AG09309 (cell line): ENCODE measurements at places on chromosomes 11 and 22.

GRCh38 chr11:122068837-122069236 is 47.2 kb downstream of the BLID start:
- DNase-seq, result no peak

GRCh38 chr22:17120711-17121232 is 388 bp downstream of the TMEM121B start:
- DNase-seq, result no peak

GRCh38 chr22:35973388-35973787 is 55.2 kb downstream of the RBFOX2 start:
- DNase-seq, result no peak

GRCh38 chr22:21098099-21098671 is 52.4 kb downstream of the LRRC74B start:
- DNase-seq, result no peak

DNA sequence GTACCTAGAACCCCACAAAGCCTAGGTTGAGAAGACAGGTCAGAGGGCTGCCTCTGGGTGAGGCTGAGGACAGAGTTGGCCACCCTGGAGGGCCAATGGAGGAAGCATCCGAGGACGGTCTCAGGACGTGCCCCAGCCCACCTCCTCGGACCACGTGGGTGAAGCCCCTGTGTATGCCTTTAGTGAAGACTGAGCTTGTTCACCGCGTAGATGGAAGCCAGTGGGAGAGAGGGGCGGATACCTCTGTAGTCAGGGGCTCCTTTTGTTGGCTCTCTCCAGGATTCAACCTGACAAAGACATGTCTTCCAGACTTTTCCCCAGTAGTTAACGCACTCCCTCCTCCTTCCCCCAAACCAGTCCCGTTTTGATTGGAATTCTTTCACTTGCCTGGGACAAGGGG is 110.7 kb downstream of the ZBTB16 start:
- no peak for DNase-seq

DNA sequence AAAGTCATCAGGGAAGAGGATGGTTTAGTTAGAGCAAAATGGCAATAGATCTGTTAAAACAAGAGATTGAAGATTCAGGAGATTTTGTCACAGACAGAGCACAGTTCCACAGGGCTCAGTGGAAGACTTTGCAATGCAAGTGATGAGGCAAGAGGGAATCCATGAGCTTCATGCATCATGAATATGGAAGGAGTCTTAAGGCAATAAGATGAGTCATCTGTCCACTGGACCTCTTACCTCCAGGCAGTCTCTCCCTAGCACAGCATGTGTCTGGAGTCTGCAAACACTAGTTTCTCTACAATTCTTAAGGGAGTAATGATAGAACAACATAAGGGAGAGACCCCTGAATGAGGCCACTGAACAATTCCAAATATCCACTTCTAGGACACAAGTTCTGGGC is 245.7 kb downstream of the NXPE2 start:
- no peak for DNase-seq

GRCh38 chr11:3855808-3856491 is 486 bp downstream of the STIM1 start:
- no peak for DNase-seq

DNA sequence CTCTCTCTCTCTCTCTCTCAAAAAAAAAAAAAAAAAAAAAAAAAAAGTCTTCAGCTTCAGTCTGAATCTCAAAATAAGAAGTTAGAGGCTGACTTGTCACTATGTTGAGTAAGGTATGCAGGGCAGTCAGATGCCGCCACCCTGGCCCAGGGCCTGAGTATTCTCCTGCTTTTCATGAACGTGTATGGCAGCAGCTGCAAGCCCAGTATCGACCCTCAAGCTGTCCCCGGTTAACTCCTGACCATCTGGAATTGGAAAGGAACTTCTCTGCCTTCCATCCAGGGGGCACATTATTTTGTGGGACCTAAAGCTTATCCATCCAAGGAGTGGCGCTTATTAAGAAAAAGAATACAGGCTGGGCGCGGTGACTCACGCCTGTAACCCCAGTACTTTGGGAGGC is 11.4 kb downstream of the MRGPRD start:
- DNase-seq, result no peak

GRCh38 chr11:68127714-68128681 is 6.8 kb upstream of the CHKA start:
- no peak for DNase-seq

- DNase-seq, result no peak
These were observed 1.3 kb downstream of the TRAF6 start for GRCh38 chr11:36508743-36509142.

- no peak for DNase-seq
These were observed 84.8 kb downstream of the UVRAG start for GRCh38 chr11:75899806-75900205.

- DNase-seq, result no peak
These were observed 4.9 kb upstream of the OR52W1 start for GRCh38 chr11:6194065-6194581.

DNA sequence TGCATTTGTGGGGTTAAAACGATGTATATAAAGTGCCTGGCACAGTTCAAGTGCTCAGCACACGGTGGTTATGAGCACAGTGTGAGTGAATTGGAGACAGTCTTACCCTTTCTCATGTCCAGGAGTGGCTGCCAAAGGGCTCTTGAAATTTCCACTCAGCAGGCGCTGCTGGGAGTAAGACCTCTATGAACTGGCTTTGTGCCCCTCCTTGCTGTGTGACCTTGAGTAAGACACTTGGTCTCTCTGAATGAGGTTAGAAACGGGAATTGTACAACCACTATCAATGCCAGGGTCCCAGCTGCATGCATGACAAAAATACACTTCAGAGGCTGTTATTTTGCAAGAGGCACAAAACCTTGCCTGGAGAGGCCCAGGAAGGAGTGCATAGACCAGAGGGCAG is 86.6 kb downstream of the TSPAN18 start:
- no peak for DNase-seq

- DNase-seq, result no peak
These were observed 1.1 kb downstream of the DPF2 start for GRCh38 chr11:65334696-65335295.

- no peak for DNase-seq
These were observed 1.5 kb downstream of the GALNT18 start for GRCh38 chr11:11620173-11620920.

DNA sequence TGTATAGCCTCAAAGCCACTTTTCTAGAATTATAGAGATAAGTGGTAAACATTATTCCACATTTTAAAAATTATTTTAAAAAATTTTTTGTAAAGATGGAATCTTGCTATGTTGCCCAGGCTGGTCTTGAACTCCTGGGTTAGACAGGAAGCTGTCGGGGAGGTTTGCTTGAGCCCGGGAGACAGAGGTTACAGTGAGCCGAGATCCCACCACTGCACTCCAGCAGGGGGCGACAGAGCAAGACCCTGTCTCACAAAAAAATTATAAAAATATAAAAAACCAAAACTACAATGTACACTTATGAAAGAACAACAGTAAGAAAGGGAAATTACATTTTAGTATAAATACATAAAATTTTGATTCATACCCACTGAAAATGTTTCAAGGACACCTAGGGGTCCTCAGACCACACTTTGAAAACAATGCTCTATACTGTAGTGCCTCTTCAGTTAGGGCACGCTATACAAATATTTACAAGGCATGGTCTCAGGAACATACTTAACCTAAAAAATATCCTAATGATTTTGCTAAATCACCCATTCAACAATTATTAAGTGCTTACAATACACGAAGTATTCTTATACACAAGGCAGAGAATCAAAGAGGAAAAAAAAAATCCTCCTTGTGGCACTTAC is 111.2 kb downstream of the MRTFA start:
- DNase-seq, result no peak

DNA sequence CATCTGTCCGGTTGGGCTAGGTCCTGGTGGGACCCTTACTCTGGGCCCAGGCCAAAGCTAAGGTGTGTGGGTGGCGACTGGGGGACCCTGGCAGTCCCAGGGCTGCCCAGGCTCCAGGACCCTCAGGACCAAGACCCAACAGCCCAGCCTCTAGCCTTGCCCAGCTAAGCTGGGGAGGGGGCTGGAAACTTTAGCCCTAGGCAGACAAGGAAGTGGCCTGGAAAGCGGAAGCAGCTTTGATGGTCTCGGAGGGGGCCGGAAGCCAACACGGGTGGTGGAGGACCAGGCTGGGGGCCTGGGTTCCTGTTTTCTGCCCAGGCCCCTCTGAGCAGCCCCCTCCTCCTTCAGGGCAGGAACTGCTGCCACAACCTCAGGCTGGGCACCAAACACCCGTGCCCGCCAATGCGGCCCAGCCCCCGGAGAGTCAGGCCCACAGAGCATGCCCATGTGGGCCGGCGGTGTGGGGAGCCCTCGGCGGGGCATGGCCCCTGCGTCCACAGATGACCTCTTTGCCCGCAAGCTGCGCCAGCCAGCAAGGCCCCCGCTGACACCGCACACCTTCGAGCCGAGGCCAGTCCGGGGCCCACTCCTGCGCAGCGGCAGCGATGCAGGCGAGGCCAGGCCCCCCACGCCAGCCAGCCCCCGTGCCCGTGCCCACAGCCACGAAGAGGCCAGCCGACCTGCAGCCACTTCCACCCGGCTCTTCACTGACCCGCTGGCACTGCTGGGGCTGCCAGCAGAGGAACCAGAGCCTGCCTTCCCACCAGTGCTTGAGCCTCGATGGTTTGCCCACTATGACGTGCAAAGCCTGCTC is 2.8 kb downstream of the SIPA1 start:
- no peak for DNase-seq

DNA sequence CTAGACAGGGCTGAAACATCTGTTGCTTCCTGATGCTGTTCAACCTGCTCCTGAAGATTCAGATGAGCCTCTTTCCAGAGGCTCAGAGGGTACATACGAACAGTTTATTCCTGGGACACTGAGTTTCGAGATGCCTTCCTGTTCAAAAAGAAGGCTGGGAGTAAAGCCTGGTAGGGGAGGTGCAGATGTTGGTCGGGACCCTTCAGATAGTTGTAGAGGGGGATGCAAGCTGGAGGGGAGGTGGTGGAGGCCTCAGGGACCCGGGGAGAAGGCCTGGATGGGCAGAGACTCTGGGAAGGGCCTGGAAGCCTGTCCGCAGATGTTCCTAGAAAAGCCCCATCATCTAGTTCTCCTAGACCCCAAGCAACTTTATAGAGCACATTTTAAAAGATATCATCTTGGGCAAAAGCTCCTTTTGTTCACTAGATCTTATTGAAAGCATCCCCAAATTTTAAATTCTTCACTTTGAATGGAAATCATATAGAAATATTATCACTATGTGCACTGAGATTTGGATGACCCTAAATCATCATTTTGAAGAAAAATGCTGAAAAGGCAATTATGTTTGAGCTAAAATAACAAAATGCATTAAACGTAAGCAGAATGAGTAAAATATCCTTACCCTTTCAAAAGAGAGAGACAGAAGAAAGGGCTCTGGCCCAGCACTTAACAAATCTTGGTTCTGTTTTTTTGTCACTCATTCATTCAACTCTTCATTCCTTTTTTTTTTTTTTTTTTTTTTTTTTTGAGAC is 41.2 kb downstream of the RTL6 start:
- no peak for DNase-seq

DNA sequence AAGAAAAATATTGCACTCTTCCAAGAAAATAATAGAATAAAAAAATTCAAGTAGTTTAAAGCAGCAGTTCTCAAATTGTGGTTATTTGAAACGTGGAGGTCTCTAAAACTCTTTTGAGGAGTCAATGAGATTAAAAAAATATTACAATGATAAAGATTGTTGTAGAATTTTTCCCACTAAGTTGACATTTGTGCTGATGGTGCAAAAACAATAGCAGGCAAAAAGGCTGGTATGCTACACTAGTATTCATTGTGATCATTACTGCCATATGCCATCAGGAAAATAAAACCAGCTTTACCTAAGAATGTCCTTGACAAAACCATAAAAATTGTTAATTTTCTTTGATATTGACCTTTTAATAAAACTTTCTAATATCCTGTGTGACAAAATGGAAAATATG is 505.2 kb upstream of the ANO5 start:
- no peak for DNase-seq

DNA sequence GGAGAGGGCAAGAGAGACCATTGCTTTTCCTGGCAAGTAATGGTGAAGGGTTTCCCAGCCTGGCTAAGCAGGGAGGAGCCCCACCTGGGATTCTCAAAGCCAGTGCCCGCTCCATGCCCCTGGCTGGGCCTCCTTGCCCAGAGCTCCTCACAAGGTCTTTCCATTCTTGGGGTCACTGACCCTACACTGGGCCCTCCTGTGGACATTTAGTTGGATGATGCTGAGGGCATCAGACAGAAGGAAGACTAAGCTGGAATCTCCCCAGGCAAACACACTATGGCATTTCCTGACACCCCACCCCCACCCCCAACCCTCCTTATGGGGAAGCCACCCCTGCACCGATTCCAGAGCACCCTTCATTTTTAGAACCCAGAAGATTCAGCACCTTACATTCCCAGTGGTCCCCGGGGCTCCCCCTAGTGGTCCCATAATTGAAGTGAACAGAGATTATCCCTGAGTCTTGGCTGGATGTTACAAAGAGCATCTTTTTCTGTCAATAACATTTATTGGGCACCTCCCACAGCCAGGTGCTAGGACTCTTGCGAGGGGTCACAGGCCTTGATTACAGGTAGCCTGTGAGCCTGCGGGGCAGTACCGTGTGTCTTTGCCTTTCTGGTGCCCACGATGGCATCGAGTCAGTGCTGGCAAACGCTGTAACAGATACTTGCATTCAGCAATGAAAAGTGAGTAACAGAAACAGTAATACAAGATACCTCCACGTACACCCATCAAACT is 548.5 kb downstream of the BUD13 start:
- DNase-seq, result no peak

DNA sequence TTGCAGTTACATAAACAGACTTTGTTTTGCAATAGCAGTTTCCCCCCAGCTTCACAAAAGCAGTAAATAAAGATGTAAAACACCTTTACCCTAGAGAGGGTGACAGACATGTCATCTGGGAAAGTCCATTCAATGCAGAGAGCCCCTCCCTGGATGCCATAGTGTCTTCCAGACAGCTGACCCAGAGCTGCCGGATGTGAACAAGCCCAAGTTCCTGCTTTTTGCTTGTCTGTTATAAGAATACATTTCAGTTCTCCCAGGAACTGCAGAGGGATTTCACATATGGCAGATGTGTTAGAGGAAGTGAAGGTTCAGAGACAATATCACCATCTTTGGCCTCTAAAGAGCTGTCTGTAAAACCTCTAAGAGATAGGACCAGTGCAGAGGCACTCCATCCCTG is 48.9 kb downstream of the RELT start:
- no peak for DNase-seq

GRCh38 chr22:42303396-42304323 is 33.2 kb upstream of the TCF20 start:
- DNase-seq, result no peak

- no peak for DNase-seq
These were observed 590 bp downstream of the NNMT start for GRCh38 chr11:114296605-114297372.

GRCh38 chr11:121630041-121630440 is 177.3 kb upstream of the SORL1-AS1 start:
- DNase-seq, result peak; percentile 64

DNA sequence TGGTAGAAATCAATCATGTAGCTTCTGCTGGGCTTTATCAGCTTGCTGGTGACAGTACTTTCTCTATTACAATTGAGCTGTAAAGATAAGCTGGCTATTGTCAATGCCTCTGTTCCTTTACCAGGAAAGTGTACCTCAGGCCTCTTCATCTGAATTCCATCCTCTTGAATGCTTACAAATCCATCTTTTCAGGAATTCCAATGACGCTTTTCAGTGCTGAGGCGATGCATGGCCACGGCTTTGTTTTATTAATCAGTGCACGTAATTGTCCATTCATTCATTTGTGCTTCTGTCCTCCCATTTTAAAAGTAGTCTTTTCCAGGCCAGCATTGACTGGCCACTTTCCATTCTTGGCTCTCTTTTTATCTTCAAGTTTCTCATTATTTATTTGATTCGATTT is 202.0 kb downstream of the PGR start:
- no peak for DNase-seq

GRCh38 chr11:32874132-32874531 is 18.5 kb upstream of the QSER1 start:
- no peak for DNase-seq

GRCh38 chr11:79520086-79520485 is 79.3 kb upstream of the TENM4 start:
- DNase-seq, result no peak
